CD4-positive, alpha-beta T cell treated with Interleukin-1 beta for 1 hour (primary cell): ENCODE measurements at places on chromosomes 7 and 10.

- no peak for DNase-seq
Observed at GRCh38 chr7:113076703-113077102, 9.9 kb downstream of the GPR85 start.

- DNase-seq = no peak
Observed at GRCh38 chr7:80858141-80858903, 60.5 kb downstream of the SEMA3C start.

GRCh38 chr7:116142850-116143249, 67.5 kb upstream of the TES start:
- peak; percentile 18 for DNase-seq

DNA sequence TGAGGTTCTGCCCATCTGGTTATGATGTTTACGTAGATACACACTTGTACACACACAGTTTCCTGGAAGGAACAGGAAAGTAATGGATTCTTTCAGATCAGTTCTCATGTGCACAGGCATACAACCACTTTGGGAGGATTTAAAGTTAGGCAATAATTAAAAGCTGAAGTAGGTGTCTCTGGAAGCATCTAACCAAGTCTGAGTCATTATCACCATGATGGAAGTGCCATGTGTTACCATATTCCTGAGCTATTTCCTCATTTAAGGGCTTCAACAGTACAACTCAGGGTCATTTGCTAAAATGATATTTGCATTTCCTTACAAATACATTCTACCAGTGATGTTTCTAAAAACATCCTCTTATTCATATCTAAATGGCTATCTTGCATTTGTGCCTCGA, 41.4 kb upstream of the BET1 start:
- no peak for DNase-seq

GRCh38 chr7:2603044-2603965, 28.5 kb upstream of the TTYH3 start:
- no peak for DNase-seq

DNA sequence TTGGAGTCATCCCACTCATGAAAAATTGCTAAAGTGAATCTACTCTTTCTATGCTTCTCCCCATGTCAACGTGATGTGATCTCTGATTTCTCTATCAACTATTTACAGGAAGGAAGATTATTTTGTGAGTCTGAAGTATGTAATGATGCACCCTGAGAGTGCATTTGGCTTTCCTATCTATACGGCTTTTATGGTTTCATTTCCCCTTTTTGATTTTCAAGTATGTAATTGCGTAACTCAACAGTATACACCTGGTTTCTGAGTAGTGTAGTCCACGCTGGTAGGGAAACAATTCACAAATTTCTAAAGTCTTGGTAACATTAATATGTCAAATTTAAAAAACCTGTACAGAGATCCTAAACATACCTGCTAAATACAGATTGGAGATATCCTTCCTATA, 194.7 kb upstream of the SEMA3A start:
- no peak for DNase-seq

- DNase-seq = no peak
Observed at GRCh38 chr7:27897001-27897400, 157.0 kb downstream of the TAX1BP1 start.

- DNase-seq = no peak
Observed at GRCh38 chr10:51972733-51973346, 273.4 kb upstream of the CSTF2T start.

DNA sequence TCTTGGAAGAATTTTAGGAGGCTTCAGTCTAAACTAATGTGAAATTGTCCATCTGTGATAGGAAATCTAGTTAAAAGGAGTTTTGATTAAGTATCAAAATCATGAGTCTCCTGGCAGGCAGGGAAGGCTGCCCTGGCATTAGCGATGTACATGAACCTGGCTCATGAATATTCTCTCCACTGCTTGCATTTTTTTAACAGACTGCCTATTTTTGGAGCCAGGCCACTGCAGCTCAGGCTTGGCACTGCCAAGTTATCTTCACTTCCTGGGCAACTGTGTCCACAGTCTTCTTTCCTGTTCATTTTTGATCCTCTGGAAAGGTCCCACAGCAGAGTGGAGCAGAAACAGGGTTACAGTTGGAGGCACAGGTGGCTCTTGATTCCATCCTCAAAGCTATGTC, 7.0 kb downstream of the GPR26 start:
- no peak for DNase-seq

DNA sequence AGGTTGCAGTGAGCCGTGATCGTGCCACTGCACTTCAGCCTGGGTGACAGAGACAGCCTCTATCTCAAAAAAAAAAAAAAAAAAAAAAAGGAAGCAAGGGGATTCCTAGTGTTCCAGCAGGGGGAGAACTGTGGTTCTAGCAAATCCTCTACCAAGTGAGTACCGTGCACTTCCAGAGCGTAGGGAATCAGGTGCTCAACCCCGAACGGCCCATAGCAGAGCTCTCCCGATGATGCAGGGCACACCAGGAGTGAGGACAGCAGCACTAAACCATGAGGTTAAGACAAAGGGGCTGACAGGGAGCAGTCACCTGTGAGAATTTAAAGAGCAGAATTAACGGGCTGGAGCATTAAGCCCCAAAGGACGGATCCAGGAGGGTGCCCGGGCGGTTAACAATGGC, 173.6 kb downstream of the PTPRN2 start:
- DNase-seq = no peak

DNA sequence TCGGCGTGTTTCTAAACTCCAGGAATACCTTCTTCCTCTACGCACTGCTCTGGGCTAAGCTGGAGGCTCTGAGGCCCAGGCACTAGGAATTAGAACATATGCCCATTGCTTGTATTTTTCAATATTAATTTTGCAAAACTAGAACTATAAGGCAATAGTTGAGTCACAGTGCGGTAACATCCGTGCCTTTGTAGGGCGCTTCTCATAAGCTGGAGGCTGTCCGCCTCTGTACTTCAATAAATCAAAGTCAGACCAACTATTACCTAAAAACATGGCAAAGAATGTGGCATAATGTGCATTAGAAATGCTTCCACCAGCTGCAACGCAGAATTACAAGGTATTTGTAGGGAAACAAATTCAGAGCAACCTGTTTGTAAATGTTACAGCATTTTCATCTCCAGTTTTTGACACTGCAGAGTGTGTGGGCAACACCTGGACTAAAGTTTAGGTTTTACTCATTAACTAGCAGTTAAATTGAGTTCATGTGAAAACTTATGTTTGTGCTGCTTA, 440 bp upstream of the MINDY3 start:
- DNase-seq = no peak
